ENCODE measurements at places on chromosomes 4 and X. TPM values are rescaled to one million over a fixed set of nuclear protein-coding genes. Genes with fewer than 3 reads are reported as not detected.

Gene SULT1B1
- not detected for total RNA-seq

Gene SCRG1
- not detected for total RNA-seq

Gene SYTL4
- total RNA-seq: 3.0 TPM

Gene ZAR1
- 0.10 TPM for total RNA-seq

Gene FANCB
- total RNA-seq: 3.2 TPM

Gene PPP1R2C
- total RNA-seq: not detected

Gene CRMP1
- total RNA-seq: 2.1 TPM

Measured in A549 treated with DMSO at 1 μM for 4 hours (cell line).